ENCODE measurements at places on chromosomes 7 and 10. TPM values are rescaled to one million over a fixed set of nuclear protein-coding genes. Genes with fewer than 3 reads are reported as not detected.

DNA sequence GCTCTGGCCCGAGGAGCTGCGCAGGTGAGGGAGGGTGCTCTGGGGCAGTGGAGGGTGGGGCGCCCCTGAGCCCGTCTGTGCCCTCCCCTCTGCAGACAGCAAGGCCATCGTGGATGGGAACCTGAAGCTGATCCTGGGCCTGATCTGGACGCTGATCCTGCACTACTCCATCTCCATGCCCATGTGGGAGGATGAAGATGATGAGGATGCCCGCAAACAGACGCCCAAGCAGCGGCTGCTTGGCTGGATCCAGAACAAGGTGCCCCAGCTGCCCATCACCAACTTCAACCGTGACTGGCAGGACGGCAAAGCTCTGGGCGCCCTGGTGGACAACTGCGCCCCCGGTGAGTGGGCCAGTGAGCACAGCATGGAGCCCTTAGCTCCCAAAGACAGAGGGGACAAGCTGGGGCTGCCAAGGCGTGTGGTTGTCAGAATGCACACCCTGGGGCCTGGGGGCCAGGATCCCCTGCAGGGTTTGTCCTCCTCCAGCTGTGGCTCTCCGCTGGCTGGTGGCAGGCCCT lies 5.1 kb downstream of the FLNC start:
- DNase-seq, result no peak

Gene TUBAL3
- 0.40 TPM for polyA plus RNA-seq

DNA sequence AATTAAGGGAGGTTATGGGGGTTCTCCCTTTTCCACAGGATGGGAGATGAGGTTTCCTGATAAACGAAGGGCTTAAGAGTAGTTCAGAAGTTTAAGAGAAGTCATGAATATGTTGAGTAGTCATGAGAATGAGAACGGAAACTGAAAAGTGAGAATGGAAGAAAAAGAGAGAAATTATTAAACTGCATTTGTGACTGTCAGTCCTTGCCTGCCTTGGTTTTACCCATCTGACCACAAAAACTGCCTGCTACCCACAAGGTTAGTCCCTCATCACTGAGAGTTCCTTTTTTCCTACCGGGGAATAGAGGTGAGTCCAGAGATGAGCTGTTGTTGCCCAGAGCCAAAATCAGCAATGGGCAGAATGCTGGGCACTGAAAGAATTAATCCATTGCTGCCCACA lies 174.1 kb upstream of the BET1 start:
- DNase-seq, result no peak

GRCh38 chr7:16982640-16983350 lies 101.0 kb upstream of the AGR3 start:
- no peak for DNase-seq

DNA sequence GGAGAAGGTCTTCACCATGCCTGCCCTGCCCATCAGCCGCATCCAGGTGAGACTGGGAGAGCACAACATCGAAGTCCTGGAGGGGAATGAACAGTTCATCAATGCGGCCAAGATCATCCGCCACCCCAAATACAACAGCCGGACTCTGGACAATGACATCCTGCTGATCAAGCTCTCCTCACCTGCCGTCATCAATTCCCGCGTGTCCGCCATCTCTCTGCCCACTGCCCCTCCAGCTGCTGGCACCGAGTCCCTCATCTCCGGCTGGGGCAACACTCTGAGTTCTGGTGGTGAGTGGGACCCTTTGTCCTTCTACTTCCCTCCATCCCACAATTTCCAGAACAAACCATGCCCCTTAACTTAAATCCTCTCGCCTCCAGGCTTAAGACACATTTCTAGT lies 2.5 kb downstream of the PRSS2 start:
- DNase-seq, result no peak

DNA sequence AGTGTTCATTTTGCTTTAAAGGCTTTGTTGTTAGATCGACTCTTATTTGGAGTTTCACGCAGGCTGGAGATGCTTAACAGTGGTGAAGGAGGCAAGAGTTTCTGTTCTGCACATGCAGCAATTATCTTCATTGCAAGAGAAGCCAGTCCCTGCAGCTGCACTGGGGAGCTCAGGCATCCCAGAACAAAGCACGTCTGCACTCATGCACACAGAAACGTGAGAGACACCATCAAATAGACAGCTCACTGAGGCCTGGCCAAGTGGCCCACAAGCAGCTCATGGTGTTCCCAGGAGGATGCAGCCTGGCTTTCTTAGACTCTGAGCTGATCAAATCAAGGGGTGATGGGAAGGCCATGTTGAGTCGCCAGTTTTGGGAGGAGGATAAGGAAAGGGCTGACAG lies 246.1 kb downstream of the CREB5 start:
- no peak for DNase-seq

DNA sequence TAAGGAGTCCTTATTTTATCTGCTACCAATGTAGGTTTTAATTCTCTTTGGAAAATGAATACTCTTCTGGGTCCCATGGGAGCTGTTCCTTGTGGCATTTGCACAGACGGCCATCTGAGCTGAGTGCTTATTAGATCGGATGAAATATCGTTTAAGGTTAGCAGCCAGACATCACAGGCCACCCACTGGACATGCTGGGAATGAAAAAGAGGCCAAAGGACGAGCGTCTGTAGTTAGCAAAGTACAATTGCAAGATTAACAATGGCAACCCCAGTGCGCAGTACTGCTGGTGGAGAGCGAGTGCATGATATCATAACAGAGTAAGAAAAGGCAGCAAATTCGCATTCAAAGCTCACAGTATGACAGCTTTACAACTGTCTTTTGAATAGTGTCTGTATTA lies 28.3 kb upstream of the CREB5 start:
- DNase-seq, result no peak

DNA sequence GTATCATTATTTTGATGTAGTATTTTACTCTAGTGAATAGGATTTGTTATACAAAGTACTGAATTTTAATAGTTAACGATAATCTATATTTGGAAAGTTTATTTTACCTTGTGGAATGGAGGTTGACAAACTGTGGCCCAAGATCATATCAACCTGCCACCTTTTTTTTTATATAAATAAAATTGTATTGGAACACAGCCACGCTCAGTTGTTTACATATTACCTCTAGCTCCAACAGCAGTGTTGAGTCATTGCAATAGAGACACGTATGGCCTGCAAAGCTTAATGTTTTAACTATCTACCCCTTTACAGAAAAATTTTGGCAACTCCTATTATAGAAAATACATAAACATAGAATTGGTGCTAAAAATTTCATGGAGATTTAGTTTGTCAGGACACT lies 239.3 kb downstream of the THSD7A start:
- DNase-seq, result no peak

DNA sequence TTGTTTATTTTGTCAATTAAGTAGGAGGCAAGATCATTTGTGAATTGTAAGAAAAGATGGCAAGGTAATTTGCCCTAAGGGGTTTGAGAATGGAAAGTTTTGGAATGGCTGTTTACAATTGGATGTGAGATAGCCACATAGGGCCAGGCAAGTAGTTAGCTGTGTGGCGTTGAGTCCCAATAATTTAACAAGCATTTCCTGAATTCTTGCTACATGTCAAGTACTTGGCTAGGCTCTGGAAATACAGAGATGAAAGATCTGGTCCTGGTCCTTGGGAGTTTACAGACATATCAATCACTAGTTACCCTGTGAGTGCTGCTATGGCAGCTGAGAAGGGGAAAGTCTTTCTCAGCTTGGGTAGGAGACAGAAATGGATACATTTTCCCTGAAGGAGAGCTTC lies 401.6 kb downstream of the SUGCT start:
- DNase-seq, result no peak

DNA sequence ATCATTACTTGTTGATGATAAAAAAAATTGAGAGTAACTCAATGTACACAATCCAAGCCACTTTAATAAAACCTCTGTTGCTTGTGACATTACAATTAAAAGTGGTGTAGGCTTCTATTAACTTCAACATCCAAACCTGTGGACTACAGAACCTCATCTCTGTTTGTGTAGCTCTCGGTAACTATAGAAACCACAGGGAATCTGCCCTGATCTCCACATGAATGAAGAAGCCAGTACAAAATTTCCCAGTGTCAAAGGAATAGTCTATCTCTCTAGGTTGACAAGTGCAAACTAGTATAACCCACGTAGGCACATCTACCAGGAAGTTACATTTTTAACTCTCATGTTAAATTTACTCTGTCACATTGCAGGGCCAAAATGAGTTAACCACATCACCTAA lies 204.3 kb downstream of the CHCHD3 start:
- DNase-seq, result peak; percentile 13

Gene ELFN1
- 9.3 TPM for polyA plus RNA-seq

GRCh38 chr10:57119684-57120083 lies 758.6 kb upstream of the ZWINT start:
- DNase-seq, result no peak

DNA sequence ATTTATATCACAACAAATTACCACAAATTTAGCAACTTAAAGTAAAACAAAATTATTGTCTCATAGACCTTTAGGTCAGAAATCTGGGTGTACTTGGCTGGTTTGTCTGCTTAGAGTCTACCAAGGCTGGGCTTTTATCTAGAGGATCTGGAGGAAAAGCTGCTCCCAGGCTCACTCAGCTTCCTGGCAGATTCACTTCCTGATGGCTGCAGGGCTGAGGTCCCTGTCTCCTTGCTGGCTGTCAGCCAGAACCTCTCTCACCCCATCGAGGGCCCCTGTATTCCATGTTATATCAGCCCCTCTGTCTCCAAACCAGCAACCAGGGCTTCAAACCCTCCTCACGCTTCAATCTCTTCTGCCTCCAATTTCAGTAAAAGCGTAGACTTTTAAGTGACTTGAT lies 734.9 kb downstream of the NRG3 start:
- DNase-seq, result no peak

DNA sequence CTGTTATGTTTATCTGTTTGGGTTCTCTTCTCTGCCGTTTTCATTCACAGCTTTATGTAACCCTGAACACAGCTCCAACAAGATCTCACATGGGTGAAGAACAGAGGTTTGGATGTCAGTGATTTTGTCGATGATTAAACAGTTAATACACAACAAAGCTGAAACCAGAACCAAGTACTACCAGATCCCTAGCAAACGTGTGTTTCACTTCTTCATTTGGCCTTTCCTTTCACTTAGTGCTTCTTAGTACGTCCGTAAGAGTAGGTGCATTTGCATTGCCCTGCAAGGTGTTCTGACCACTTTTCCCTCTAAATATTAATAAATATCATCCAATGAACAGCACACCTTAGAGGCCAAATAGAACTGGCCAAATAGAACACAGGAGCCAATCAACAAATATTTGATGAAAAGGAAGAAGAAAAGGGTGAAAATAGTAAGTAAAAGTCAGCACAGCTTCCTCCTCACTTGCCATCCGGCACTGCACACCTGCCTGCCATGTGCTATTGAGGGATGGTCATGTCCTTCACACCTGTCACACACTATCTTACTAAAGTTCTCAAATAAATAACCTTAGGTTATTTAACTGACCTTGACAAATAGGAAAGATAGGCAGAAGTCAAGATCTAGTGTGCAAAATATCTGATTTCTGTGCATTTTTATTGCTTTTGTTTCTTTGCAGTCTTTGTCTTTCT lies 252.6 kb upstream of the ANKRD30A start:
- DNase-seq, result no peak

Gene ZNF804B
- 0.42 TPM for polyA plus RNA-seq

Gene STK31
- 1.0 TPM for polyA plus RNA-seq

DNA sequence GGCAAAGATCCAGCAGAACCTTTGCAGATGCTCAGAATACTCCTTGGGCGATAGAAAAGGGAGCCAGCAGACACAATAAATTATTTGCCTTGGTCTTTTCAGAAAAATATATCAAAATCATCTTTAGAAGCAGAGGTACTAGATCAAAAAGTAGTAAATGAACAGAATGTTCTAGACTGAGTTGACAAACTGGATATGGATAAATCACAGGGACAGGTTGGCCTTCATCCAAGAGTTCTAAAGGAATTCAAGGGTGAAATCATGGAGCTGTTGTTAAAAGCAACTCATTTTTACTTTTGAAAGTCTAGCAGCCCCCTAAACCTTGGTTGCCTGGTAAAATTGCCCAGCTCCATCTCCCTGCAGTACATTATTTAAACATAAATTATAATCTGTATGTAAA lies 99.1 kb downstream of the PLCE1 start:
- peak; percentile 31 for DNase-seq

GRCh38 chr10:26861205-26861998 lies 644 bp upstream of the ABI1 start:
- no peak for DNase-seq

GRCh38 chr7:155567646-155568332 lies 21.4 kb upstream of the CNPY1 start:
- no peak for DNase-seq

DNA sequence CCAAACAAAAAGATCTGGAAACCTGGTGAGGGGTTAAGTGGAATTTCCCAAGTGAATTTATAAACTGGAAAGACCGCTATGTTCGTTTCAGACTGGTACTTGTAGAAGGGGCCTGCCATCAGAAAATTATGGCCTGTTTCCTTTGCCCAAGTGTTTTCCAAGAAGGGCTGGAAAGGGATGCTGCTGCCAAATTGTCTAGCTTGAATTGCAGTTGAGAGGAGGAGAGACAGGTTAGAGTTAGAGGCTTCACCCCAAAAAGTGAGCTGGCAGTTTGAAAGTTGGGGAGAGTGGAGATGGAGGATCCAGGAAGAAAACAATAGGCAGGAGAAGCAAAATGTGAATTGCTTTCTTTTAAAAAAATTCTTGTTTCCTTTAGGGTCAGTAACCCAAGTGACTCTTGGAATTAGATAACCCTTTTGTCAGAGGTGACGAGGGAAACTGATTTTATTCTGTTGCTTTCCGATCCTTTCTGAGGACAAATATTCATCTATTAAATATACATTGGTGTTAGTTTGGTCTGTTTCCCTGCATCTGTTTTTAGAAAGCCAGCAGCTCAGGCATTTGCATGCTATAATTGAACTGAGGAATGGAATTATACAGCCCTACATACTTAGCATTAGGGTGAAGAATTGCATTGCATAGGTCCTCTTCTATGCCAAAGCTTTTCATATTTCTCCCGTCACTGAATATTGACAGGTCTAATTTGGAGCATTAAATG lies 82.5 kb upstream of the PRR15 start:
- no peak for DNase-seq

Gene SLC29A4
- polyA plus RNA-seq, result 17.1 TPM

DNA sequence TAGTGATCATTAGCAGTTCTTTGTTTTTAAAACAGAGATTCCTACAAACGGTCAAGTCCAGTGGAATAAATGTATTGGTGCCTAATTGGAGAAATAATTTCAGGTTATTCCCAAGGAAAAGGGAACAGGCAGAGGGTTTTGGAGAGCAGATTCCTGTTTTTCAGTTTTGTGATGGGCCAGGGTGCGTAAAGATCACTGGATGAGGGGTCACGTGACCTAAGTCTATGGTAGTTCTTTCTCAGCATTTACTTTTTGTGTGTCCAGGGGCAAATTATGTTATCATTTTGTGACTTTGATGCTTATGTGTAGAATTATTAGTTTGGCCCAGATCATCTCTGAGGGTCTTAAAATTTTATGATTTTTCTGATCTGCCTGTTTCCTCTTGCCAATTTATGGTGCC lies 15.2 kb downstream of the CHN2 start:
- DNase-seq, result no peak

- DNase-seq, result no peak
Observed at GRCh38 chr10:6840201-6840691, 260.2 kb upstream of the PRKCQ start.

Gene OIT3
- polyA plus RNA-seq, result 3.0 TPM

Gene FZD1
- polyA plus RNA-seq, result 53.5 TPM

GRCh38 chr7:69246758-69247157 lies 351.5 kb upstream of the AUTS2 start:
- DNase-seq, result no peak

Gene SLC13A4
- polyA plus RNA-seq, result 6.2 TPM

Data from left kidney (tissue), 8 donors.